Activated CD8-positive, alpha-beta memory T cell treated with anti-CD3 and anti-CD28 coated beads, Interleukin-2, amount 10 ng/mL, durations not matched to agents 7 days and 5 days (primary cell): ENCODE measurements at places on chromosomes 2 and 18.
A peak's percentile ranks its signal among the peaks of the same experiment; 100 is the strongest.

GRCh38 chr18:56381196-56381595 is 257.2 kb downstream of the TXNL1 start:
- no peak for DNase-seq

GRCh38 chr18:50320719-50321118 is 33.2 kb upstream of the CXXC1 start:
- DNase-seq, result no peak

DNA sequence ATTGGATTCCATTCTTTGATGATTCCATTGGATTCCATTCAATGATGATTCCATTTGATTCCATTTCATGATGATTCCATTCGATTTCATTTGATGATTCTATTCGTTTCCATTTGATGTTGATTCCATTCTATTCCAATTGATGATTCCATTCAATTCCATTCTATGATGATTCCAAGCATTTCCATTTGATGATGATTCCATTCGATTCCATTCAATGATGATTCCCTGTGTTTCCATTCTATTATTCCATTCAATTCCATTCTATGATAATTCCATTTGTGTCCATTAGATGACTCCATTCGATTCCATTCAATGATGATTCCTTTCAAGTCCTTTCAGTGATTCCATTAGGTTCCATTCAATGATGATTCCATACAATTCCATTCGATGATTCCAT is 1090.5 kb downstream of the RPIA start:
- DNase-seq, result no peak

DNA sequence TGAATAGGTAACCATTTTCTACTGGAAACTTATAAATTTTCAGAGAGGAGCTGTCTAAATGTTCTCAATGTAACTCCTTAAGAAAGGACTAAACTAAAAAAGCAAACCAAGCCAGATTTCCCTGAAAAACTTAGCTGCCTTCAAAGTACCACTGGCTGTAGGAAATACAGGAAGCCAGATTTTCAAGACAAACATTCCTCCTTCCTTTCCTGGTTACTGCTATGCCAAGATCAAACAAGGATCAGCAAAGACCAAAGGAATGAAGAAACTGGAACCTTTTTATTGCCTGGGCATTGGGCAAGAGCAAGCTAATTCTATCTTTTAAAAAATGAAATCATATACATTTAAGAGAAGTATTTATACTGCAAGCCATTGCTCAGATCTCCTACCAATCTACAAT is 212.7 kb downstream of the DYM start:
- no peak for DNase-seq

DNA sequence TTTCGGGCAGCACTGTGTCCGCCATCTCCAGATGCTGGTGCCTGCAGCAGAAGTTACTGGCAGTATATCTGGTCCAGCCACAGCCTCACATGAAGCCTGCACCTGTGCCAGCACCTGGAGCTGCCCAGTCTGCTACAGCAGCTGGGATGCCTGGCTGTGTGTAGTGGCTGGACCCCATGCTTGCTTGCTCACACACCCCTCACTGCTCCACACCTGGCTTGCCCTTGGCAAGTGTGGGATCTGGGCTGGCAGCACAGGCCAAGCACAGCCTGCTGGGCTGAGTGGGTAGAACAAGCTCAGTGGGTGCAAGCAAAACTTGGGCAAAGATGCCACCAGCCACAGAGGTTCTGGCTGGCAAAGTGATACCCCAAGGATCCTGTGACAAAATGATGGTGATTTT is 209.4 kb upstream of the RASGRP3 start:
- DNase-seq, result no peak

DNA sequence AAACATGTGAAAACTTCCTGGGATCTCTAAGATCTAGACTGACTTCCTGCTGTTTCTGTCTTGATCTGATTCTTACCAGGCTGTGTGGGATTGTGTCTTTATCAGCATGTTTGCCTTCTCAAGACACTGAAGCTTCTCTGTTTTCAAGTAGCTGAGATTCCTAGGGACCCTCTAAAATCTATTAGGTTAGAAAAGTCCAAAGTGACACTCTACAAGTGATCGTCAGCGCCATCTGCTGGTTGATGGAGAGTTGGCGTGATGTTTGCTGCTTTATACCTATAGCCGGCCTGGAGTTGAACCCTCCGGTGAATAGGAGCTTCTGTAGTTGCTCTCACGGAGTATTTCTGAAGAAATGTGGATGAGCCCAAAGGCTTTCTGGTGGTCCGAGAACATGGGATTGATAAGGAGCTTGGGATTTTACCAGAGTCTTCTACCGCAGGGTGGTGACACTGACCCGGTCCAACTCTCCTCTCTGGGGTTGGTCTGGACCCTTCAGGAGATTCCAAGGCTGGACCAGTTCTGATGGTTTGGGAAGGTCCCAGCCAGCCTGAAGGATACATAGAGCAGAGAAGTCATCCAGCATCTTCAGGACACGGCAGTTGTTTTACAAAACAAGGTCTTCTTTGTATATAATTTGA is 96.0 kb upstream of the TTC39C start:
- DNase-seq, result peak; percentile 88

DNA sequence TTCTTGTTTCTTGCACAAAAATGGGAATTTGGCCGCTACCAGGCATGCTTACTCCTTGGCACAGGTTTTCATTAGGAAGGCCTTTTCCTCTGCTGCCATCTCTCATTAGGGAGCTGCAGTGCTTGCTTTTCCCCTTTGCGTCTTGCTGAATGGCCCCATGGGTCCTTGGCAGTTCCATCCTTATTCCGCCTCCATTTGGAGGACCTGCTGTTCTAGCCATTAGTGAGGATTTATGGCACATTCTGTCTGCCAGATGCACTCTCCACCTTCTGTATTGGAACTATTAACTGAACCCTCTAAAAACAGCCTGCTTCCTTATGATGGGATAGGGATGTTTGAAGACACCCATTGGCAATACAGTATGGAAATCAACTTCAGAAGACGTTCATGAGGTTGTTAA is 103.5 kb upstream of the NOSTRIN start:
- DNase-seq, result no peak

- no peak for DNase-seq
These were observed 104.2 kb downstream of the TGIF1 start for GRCh38 chr18:3554091-3554601.

GRCh38 chr2:41337956-41338355 is 709.9 kb upstream of the PKDCC start:
- DNase-seq, result no peak

GRCh38 chr18:75836516-75836915 is 409.0 kb upstream of the SMIM21 start:
- DNase-seq, result no peak
